Stimulated activated CD4-positive, alpha-beta T cell treated with anti-CD3 and anti-CD28 coated beads, Interleukin-2, amount 100 ng/mL, for 4 hours (primary cell): ENCODE measurements at places on chromosomes 11 and 22.

DNA sequence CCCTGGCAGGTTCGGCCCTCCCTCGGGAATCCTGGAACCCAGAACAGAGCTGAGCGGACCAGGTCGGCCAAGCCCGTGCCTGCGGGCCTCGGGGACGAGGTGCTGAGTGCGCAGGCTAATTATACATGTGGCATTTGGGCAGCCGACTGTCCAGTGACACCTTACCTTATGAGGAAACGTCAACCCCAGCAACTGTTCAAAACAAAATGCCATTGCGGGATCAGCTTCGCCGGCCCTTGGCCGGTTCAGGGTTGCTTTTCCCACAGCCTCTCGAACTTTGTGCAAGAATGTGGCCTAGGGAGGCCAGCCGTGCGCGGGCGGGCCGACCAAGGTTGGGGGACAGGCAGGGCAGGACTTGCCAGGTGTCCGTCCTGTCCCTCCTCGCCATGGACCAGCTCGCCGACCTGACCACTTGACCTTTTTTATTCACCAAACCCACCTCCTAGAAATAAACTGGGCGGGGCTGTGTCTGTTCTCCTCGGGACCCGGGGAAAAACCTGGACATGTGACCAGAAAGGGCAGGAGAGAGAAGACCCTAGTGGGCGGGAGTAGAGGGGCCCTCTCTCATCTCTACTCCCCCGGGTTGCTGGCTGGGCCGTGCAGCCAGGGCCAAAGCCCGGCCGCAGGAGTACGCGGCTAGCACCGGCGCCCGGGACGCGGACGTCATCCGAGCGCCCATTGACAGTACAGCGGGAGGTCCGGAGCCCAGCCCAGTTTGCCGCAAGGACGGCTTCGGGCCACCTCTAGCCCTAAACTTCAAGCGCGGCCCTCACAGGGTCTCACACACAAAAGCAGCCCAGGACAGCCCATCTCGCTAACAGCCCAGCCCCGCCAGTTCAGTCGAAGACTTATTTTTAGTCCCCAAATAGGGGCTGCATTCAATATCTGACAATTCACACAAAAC lies 134.3 kb upstream of the C11orf58 start:
- no peak for DNase-seq

GRCh38 chr11:127493330-127494022 lies 492.9 kb upstream of the KIRREL3 start:
- no peak for DNase-seq

DNA sequence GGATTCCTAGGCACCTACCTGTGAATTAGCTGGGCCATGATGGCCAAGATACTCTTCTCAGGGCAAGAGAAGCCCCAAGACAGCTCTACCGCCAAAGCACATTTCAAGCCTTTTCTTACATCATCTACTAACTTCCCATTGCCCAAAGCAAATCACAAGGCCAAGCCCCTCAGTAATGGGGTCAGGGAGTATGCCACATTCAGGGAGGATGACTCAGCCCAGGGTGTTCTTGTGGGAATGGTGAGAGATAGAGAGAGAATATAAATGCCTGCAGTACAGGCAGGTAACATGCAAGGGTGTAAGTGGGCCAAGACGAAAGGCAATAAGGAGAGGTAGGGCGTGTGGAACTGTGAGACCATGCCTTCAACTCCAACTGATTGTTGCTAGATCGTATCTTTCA lies 162.5 kb upstream of the ISX start:
- DNase-seq, result no peak

DNA sequence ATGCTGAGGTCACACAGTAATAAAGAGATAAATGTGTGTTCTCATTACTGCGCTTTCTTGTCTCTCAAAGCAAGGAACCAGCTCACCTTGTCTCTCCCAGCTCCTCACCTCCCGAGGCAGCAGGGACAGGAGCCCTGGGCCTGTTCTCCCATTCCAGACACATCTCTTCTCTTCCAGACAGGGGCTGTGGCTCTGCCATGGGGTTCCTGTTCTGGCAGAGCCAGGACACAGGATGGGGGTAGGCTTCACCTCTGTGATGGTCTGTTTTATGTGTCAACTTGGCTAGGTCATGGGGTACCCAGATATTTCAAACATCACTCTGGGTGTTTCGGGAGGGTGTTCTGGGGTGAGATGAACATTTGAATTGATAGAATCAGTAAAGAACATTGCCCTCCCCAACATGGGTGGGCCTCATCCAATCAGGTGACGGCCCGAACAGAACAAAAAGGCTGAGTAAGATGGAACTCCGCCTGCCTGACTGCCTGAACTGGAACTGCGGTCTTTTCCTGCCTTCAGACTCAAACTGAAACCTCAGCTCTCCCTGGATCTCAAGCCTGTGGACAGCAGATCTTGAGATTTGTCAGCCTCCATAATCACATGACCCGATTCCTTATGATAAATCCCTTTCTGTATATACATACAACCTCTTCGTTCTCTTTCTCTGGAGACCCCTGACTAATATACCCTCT lies 2.0 kb upstream of the VSIG10L2 start:
- no peak for DNase-seq

DNA sequence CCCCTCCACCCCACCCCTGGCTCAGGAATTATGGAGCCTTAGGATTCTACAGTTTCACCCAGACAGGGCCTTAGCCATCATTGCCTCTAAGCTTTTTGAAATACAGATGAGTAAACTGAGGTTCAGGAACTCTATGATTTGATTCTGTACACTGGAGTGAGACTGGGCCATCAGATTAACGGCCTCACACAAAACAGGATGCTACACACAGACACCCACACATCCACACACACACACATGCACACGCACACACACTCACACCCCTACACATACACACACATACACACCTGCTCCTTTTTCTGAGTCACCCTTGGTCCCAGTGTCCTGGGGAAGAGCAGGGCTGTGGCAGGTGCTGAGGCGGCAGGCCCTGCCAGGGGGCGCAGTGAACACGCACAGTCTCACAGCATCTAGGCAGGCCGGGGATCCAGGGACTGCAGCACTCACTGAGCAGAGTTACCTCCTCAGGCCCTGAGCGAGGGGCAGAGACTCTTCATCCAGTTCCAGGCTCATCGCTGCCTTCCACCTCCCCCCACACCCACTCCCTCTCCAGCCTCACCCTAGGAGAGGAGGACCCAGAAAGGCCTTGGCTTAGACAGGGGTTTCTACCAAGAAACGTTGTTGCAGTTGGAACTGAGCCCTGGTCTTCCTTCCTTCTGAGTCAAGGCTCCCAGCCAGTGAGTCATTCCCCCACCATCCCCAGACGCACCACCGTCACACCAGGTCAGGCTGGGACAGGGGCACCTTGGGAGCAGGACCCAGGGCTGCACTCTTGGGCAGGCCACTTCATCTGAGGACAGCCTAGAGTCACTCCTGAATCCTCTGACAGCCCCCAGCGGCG lies 89.8 kb upstream of the PARVA start:
- no peak for DNase-seq

GRCh38 chr11:112522536-112522935 lies 261.9 kb upstream of the PLET1 start:
- DNase-seq, result no peak

- no peak for DNase-seq
Observed at GRCh38 chr22:49415151-49415951, 412.3 kb downstream of the BRD1 start.

DNA sequence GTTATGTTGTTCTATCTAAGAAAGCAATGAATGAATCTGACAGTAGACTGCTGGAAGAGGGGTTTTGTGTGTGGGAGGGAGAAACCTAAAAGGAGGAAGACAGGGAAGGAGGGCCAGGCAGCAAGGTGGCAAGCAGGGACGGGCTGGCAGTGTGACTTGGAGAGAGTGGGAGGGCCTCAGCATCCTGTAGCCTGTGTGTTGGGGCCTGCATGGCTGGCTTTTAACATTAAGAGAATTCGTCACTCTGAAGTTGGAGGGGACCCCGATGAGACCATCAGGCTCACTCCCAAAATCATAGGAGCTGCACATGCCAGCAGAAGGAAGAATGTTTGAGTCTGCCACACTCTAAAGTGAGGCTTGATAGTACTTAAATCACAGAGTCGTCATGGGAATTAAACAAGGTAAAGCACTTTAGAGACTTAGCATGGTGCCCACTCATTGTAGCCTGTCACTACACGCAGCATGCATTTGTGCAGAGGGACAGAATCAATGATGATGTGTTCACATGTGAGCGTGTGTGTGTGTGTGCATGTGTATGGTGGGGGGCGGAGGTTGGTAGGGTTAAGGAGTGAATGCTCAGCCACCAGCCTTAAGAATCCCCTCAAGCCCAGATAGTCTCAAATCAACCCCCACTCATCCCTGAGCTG lies 199.5 kb downstream of the TENM4 start:
- no peak for DNase-seq

GRCh38 chr11:95453616-95454171 lies 222.7 kb upstream of the SESN3 start:
- no peak for DNase-seq

- peak; percentile 75 for DNase-seq
Observed at GRCh38 chr11:66510271-66510989, at the start of gene BBS1. Gene BBS1 (plus strand): TSS chr11:66510635. CDS start chr11:66510660, 25 bp downstream.

GRCh38 chr11:67665541-67666302 lies 8.7 kb downstream of the ALDH3B2 start:
- DNase-seq, result no peak

DNA sequence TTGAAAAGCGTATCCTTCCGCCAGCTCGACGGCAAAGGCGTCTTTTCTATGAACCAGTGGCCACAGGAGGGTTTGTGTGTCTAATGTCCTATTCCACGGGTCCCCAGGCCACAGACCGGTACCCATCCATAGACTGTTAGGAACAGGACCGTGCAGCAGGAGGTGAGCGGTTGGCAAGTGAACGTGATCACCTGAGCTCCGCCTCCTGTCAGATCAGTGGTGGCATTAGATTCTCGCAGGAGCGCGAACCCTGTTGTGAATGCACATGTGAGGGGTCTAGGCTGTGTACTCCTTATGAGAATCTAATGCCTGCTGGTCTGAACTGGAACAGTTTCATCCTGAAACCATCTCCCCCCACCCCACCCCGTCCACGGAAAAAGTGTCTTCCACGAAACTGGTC lies 62.7 kb upstream of the KCNQ1OT1 start:
- no peak for DNase-seq

DNA sequence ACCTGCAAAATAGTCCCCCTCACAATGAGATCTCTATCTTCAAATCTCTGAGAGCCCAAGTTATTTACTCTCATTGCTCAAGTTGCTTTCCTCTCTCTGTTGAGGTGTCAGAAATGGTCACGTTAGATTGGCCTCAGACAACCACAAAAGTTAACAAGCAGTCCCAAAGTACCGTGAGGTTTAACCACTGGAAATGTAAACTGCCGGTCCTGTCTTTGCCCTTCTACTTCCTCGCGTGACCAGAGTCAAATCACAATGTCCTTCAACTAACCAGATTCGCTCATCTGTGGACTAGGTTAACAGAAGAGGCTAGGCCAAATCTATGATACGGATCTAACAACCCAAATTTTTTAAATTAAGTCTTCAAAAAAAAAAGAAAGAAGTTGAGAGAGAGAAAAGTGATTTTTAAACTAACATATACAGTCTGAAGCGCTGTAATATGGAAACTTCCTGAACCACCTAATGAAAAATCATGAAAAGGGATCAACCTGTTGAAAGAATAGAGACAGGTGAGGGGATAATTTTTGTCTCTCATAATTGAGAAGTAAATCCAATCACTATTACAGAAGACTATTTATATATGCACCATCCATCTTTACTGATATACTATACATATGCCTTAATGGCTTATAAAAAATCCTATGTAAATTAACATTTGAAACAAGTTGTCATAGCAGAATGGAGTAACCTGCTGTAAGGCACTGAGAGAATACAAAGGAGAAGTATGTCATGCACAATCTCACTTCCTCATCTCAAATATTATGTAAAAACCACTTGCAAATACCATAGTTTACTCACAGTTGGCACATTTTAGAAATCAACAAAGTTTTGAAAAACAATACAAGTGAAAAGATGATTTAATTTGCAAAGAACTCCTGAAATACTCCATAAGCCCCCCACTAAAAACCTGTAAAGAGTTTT lies 3.3 kb upstream of the JAML start:
- DNase-seq, result no peak

DNA sequence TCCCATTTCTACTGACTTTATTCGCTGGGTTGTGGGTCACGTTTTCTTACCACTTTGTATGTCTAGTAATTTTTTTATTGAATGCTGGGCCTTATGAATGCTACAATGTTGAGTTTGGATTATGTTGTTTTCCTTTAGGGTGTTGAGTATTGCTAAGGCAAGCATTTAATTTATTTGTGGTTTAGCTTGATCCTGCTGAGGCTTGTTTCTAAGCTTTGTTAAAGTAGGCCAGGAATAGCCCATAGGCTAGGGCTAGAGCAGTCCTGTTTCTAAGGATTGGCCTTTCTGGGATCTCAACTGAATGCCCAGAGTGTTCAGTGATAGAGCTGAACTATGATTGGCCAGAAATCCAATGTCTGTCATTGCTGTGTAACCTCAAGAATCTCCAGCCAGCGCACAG lies 56.1 kb upstream of the LDLRAD3 start:
- no peak for DNase-seq

DNA sequence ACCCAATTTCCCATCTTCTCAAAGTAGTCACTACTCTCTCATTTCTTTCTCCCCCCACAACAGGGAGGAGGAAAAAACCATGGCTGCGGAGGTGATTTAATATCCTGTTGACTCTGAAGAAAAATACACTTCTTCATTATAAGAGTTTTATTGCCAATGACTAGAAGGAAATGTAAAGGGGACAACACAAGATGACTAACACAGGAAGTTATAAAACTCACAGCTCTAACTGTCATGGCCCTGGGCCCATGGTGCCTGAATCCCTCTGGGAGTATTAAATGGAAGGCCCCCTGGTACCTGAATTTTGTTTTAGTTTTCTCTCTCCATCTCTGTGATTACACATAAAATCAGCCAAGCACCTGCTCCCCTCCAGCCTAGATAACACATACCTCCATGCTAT lies 352.8 kb upstream of the FAT3 start:
- DNase-seq, result no peak

DNA sequence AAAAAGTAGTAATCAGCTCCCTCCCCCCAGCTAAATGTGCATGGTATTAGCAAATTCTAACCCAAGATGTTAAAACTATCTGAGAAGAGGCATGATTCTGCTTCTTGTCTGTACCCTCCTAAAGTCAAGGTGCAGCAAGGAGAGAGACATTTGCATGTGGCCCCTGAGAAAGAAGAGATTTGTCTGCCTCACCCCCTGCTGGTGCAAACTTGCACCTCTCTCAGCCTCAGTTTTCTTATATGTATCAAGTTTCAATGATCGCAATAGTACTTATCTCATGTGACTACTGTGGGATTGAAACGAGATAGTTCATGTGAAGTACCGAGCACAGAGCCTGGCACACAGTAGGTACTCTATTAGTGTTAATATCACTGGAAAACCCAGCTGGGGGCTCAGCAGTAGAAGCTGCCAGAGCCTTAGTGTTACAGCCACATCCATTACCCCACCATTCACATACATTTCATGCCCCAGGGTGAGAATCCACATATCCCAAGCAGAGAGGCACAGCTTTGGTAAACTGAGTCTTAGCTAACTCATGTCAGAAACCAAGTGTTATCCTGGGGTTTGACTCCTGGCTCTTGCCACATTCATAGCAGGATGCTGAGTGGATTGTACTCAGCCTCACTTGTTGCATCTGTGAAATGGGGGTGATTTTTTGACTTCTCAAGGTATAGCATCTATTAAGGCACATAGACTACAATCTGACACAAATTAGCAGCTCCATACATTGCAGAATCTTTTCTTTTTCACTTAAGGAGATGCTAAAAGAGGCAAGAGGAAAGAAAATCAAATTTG lies 24.9 kb downstream of the CD44 start:
- DNase-seq, result no peak

GRCh38 chr11:65297026-65297672 lies 17.5 kb upstream of the CDC42EP2 start:
- no peak for DNase-seq
